ENCODE measurements at places on chromosomes 1 and 21.

DNA sequence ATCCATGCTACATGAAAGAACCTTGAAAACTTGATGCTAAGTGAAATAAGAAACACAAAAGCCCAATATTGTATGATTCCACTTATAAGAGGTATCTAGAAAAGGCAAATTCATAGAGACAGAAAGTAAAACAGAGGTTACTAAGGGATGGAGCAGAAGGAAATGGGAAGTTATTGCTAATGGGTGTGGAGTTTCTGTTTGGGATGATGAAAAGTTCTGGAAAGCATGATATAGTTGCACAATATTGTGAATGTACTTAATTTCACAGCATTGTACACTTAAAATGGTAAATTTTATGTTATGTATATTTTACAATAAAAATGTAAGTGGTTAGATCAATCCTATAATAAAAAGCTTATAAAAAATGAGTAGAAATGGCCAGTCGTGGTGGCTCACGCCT, 1.6 kb upstream of the NECAP2 start:
- DNase-seq: no peak

GRCh38 chr1:20376880-20377494, 86.3 kb downstream of the VWA5B1 start:
- peak; percentile 54 for DNase-seq

DNA sequence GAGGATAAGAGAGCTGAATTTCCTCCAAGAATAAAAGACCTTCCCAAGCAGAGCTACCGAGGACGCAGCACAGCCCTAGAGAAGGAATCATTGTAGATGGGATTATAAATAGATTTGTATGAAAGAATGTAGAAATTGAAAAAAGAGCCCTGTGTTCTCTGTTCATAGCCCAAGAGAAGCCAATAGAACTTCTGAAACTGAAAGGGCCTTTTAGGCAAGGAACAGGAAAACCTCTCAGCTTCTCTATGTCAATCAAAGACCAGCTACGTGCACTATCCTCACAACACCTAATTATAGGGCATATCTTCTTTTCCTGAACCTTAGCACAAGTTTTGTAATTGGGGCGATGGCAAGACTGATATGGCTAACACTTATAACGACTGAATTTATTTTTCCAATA, 192.4 kb upstream of the RNPC3 start:
- no peak for DNase-seq

DNA sequence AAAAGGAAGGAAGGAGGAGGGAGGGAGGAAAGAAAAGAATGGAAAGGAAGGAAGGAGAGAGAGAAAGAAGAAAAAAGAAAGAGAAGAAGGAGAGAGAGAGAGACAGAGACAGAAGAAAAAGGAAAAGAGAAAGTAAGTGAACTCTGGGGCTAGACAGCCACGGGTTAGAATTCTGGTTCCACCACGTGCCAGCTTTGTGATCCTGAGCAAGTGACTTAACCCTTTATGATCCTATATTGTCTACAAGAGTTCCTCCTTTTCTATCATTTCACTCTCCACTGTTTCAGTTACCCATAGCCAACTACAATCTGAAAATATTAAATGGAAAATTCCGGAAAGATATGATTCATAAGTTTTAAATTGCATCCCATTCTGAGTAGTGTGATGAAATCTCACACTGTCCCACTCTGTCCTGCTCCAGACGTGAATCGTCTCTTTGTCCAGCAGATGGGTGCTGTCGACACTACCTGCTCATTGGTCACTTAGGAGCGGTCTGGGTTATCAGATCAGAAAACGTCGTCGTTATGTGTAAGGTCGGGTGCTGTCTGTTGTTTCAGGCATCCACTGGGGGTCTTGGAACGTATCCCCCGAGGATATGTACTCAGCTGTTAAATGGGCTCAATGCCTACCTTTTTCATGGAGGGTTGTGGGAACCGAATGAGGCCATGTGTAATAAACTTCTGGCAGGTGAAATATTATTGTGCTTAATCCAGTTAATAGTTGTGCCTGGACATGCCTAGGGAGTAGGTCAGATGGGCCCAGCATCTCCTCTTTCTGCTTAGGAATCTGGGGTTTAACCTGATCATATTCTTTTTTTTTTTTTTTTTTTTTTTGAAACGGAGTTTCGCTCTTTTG, 19.1 kb downstream of the TMEM51 start:
- DNase-seq: no peak

DNA sequence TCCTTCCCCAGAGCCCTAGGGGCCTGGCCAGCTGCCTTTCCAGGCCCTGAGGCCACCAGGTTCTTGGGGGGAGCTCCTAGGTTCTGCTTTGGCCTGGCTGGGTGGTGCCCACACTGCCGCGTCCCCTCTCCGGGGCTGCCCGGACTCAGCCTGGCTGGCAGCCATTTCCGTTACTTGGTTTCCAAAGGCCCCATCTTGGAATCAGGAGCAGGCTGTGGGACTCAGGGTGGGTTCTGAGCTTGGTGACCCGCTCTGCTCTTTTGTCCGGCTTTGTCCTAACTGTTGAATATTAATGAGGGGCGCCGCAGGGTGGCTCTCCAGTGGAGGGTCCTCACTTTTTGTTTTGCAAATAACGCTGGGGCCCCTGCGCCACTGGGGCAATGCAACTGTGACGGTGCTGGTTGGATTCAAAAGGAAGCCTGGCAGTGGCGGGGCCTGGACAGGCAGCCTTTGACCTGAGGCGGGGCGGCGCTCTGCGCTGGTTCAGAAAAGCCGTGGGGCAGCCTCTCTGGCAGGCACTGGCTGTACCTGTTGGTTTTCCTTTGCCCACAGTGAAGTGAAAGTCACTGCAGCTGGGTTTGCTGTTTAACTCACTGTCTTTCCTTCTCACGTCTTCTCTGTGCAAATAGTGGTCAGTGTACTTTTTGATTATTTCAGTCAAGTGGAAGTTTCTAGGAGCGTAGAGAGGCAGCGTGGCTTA, 20.2 kb downstream of the SKI start:
- no peak for DNase-seq

DNA sequence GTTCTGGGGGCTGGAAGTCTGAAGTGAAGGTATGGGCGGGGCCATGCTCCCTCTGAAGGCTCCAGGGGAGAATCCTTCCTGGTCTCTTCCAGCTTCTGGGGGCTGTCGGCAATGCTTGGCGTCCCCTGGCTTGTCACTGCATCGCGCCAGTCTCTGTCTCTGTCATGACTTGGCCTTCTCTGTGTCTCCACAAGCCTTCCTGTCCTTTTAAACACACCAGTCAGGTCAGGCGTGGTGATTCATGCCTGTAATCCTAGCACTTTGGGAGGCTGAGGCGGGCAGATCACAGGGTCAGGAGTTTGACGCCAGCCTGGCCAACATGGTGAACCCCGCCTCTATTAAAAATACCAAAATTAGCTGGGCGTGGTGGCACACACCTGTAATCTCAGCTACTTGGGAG, 125.3 kb downstream of the ACTL8 start:
- no peak for DNase-seq
